ENCODE measurements at places on chromosomes 12 and 14. TPM values are rescaled to one million over a fixed set of nuclear protein-coding genes. Genes with fewer than 3 reads are reported as not detected.

The IGFBP6 gene
- total RNA-seq: 1,664 TPM

DNA sequence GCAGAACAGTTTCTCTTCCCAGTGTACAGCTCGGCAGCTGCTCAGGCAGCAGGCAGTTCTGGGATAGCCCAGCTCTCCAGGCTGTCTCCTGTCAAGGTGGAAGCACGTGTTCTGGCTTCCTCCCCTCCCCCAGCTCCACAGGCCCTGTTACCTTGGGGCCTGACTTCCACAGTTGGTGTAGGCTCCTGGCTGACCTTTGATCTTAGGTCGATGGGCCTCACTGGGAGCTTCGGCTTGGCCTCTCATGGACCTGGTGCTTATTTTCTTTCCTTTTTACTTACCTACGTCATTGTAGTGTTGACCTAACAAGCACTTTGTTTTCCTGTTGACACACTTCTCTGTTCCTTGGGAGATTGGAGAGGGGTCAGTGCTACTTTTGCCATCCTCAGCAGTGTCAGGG lies 17.0 kb downstream of the DLST start:
- no peak for DNase-seq

DNA sequence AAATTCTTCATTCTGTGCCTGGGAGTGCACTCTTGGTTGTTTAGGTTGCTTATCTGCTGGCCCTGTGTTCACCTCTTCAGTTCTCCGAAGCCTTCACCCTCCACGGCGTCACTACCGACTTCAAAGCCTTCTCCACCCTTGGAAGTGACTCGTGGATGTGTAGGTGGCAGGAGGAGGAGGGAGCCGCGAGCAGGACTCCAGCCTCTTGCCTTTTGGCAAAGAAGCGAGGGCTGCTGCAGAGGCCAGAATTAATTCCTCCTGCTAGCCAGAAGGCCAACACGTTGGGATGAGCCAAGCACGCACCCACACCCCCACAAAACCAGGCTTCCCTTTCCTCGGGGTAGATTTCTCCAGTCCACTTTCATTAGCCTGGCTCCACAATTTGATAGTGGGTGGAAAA lies 86.5 kb downstream of the TBX5 start:
- DNase-seq: no peak

DNA sequence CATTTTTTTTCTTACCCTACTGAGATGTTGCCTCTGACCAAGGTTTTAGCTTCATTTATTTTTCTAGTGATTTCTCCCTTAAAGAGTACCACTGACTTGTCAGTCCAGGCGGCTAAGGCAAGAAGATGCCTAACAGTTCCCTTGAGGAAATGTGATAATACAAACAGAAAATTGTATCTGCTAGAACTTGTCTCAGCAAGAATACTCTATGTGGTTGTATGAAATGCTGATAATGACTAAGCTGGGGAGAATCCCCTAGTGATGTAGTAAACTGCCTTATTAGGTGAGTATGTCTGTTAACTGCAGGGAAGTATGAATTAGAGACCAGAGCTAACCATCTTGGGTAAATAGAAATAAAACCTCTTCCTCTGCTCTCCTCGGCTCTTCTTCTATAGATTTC lies 6.7 kb downstream of the C12orf54 start:
- no peak for DNase-seq

DNA sequence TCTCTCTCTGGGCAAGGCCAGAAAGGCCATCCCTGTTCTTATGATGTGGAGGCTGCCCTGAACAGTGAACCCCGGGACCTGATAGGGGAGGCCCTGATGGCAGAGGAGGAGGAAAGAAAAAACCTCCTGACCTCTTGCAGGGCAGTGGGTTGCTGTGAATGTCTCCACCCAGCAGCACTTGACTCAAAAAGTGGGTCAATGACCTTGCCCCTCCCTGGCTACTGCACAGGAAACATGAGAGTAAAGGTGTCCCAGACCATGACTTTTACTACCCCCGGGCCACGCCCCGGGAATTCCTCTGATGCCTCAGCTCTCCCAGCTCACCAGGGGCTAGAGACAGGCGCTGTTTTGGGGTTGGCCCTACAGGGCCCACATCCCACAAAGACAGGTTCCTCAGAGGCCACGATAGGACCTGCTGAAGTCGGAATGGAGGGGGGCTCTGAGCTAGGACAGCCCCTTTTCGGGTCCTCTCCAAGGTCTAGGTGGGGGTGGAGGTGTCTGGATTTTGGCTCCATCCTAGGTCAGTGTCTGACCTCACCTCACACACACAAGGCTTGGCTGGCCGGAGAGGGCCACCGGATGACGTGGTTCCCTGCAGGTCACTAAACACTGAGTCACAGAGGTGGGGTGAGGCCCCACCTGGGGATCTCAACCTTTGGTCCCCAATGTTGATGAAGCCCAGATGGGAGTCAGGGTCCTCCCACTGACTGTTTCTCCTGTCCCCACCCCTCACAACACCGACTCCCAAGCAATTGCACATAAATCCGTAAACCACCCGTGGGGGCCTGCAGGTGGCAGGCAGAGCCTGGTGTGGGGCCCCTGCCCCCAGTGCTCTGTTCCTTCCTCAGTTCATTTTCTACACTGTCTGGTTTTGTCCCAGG lies 1.6 kb downstream of the RHOF start:
- DNase-seq: no peak

DNA sequence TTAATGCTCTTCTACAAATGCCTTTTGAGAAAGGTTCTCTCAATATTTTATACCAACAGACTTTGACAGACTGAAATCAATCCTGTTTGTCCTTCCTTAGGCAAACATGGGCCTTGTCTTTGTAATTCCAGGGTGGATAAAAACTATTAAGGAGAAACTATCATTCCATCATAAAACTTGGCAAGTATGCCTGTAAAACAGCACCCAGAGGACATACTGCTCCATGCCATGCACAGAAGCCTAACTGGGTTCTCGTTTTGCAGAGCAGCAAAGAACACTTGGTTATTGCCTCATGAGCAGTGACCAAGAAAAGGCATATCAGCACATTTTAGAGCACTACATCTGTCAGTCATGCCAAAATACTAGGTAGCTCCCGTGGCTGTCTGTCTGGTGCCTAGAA lies 33.8 kb upstream of the PTGDR start:
- DNase-seq: no peak

The KRT72 gene
- total RNA-seq: not detected

The ABHD4 gene
- total RNA-seq: 33.5 TPM

The KIF26A gene
- total RNA-seq: 32.6 TPM

The SERPINA9 gene
- total RNA-seq: not detected

GRCh38 chr14:61551384-61551783 lies 143.9 kb upstream of the HIF1A start:
- peak; percentile 18 for DNase-seq

The AICDA gene
- total RNA-seq: not detected

DNA sequence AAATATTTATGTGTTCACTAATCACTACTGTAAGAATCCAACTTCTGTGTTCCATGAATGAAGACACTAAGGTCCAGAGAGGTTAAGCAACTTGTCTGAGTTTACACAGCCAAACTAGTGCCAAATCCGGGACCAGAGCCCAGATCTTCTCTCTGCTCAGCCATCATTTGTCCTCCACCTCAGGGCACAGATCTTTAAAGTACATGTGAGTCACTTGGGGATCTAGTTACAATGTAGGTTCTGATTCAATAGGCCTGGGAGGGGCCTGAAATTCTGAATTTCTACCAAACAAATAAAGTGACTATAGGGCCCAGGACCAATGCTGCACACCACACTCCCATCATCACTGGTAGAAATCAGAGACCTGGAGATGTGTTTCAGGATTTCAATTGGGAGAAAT lies 162.9 kb downstream of the GXYLT1 start:
- DNase-seq: no peak

The GALNT6 gene
- 67.2 TPM for total RNA-seq

The SLC5A8 gene
- 0.11 TPM for total RNA-seq

The PRB2 gene
- not detected for total RNA-seq

- no peak for DNase-seq
These were observed 908.1 kb downstream of the GALC start for GRCh38 chr14:87084908-87085307.

The FAM186B gene
- not detected for total RNA-seq

DNA sequence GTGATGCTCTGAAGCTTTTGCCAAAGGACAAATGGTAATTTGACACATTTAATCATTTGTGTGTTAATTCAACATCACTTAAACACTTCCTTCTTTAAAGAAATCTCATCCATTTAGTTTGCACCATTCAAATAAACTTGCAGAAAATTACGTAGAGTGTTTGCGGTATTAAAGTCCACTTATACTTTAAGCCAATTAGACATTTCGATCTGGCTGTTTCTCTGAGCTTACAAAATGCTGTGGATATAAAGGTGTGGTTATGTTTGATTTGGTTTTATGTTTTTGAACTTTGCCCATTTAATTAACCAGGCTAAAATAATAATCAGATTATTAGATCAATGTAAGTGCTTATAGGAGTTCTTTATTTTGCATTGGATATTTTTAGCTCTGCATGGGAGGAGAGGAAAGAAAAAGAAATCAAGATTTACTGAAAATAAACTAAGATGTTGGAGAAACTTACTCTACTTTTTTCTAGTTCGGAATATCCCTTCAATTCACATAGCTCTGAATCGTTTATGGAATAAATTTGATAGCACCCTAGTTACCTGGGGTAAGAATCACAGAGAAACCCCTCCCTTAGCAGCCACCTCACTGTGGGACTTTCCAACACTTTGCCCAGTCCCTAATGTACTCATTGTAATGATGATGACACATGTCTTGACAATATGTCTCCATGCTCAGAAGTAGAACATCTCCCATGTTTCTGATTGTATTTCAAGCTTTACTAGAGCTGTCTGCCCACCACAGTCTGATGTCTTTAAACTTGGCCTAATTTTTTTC lies 268.0 kb downstream of the BTG1 start:
- DNase-seq: no peak

The AMHR2 gene
- not detected for total RNA-seq

Measured in ascending aorta (tissue), 2 donors.